CD4-positive, alpha-beta T cell treated with Interleukin-2 at 100 ng/mL for 4 hours (primary cell): ENCODE measurements at places on chromosomes 4 and X.

DNA sequence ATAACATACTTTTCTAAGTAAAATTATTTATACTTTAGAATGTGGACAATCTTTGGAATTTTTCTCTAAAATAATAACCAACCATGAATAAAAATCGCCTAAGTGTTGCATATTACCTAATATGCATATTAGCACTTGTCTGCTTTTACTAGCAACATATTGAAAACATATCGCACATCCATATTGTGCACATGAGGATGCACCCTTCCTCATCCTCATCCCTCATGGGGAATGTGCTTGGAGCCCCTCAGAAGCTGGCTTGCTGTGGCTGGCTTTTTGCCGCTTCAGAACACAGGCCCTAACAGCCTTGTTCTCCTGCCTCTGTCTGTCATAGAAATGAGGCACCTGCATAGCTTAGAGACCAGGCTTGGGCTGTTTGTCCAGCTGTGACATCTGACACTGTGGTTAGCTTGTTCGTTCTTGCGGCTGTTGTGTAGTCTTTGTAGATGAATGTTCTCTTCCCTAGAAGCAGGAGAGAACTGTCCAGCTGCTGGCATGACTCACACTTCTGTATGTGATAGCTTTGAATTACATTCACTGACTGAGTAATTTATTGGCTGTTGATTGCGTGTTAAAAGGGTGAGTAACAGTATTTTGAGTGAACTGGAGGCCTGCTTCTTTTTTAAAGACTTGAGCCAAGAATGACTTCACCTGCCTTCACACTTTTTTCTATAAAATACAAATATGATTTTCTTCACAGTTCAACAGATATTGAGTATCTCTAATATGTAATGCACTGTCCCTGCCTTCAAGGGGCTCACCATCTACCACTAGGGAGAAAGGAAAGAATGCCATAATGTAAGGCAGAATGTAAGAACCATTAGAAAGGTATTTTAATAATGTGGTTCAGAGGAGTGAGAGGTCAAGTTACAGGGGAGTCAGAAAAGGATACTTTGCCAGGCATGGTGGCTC is 81.9 kb downstream of the HMGB2 start:
- no peak for DNase-seq

GRCh38 chr4:93825551-93826216 is 2.9 kb upstream of the ATOH1 start:
- DNase-seq = no peak

GRCh38 chrX:13053171-13053570 is 8.8 kb upstream of the FAM9C start:
- DNase-seq = no peak

DNA sequence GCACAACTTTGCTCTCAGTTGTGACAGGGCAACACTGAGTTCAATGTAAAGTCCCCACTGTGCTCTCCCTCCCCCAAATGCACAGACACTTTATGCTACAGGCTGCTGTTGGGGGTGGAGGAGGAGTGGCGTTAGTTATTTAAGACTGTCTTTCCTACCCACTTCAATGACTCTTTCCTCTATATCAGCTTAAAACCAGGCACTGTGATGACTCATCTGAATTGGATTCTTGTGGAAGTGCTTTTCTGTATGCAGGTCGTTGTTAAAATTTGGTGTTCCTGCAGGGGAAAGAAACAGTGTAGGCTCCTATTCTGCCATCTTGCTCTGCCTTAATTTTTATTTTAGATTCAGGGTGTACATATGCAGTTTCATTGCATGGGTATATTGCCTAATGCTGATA is 1157.2 kb upstream of the ADGRL3 start:
- no peak for DNase-seq

GRCh38 chrX:102840871-102841705 is 96.0 kb upstream of the RAB40AL start:
- DNase-seq = no peak

- no peak for DNase-seq
Observed at GRCh38 chr4:90730752-90731151, 603.6 kb downstream of the CCSER1 start.

DNA sequence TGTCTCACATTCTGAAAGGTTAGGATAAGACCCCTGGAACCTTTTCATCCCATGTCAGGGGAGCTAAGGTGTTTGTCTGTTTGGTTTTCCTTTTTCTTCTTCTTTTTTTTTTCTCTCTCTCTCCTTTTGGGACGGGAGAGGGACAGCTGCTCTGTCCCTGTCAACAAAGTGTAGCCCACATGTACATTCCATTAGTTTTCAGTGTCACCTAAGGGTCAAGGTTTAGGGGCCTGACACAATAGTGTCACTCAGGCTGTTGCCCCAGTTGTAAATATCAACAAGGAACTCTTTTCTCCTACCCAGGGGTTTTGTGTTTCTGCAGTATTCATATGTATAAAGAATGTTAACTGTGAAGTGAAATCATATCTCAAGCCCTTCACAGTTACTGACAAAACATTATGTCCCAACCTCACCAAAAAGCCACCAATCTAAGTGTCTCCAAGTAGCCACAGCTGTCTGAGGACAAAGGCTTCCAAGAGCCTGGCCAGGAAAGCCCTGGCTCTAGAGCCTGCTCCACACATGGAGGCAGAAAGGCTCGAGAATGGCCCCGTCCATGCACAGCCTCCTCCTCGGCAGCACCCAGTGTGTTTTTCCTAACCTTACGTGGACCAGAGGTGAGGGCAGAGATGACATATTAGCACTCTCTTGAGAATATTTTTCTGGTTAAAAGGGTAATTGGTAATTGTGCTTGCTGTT is 9.4 kb downstream of the IRF2 start:
- DNase-seq = no peak

DNA sequence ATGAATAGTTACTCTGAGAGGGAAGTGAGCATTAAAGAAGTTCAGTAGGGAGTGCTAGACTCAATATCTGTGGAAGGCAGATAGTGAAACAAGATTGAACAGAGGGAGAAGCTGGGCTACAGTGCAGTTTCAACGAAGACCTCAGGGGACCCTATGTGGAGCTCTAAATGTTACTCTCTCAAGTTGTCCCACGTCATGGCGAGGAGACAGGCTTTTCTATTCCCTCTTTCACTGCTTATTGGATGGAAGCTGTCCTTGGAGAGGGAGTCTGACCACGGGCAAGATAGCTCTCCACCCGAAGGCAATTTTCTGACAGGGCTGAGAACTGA is 42.3 kb upstream of the CCSER1 start:
- DNase-seq = no peak

- DNase-seq = no peak
Observed at GRCh38 chrX:50697691-50698090, 116.3 kb downstream of the SHROOM4 start.

DNA sequence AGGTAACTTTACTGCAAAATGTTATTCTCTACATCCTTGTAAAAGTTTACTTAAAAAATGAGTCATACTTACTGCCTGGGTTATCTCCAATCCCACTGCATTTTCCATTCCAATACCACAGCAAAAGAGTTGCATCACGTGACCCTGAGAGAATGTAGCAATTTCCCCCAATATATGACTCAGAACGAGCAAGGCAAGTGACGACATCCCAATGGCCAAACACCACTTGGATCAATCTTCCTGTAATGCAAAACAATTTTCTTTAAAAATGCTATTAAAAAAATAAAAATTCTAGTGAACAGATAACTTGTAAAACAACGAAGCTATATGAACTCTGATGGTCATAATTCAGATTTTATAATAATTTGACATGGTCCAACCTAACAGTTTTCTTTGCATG is 224.3 kb downstream of the DCLK2 start:
- peak; percentile 1 for DNase-seq

DNA sequence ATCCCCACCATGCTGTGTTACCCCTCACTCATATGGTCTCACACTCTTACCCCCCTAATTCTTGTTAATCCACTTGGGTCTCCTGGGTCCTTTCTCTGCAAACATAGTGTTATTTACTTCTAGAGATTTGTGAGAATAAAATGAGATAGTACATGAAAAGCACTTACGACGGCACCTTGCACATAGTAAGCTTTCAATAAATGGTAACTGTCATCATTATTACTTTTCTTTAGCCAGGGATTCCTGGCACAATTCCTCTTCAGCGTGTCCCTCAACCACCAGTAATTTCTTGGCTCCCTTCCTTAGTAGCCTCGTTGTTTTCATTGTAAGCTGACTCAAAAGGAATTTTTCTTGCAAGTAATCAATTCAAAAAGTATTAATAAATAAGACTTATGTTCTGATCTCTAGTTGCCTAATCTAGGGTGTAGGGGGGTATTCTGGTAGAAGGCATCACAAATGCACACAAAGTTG is 30.1 kb upstream of the RBMX start:
- DNase-seq = no peak

DNA sequence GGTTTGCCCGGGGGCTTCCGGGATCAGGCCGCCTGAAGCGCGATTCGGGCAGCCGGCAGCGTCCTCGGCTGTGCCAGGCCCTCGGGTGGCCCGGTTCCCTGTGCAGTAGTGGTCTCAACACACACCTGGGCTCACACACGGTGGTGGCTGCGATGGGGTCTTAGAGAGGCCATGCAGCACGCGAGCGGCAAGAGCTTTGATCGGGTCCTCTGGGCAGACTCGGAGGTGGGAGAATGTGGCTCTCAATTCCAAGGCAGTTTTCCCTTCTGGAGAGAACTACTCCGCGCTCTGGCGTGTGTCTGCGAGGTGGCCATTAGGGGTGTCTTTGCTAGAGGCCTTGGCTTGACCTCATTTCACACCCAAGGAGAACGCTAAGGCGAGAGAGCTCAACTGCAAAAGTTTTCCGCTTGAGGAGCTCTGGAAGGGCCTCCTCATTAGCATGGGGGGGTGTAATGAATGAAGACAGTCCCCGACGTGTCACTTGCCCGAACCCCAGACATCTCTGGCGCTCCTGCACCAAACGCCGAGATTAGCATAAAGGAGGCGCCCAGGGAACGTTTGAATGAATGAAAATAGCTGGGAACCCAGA is 771 bp upstream of the RBPJ start:
- DNase-seq = peak; percentile 54

DNA sequence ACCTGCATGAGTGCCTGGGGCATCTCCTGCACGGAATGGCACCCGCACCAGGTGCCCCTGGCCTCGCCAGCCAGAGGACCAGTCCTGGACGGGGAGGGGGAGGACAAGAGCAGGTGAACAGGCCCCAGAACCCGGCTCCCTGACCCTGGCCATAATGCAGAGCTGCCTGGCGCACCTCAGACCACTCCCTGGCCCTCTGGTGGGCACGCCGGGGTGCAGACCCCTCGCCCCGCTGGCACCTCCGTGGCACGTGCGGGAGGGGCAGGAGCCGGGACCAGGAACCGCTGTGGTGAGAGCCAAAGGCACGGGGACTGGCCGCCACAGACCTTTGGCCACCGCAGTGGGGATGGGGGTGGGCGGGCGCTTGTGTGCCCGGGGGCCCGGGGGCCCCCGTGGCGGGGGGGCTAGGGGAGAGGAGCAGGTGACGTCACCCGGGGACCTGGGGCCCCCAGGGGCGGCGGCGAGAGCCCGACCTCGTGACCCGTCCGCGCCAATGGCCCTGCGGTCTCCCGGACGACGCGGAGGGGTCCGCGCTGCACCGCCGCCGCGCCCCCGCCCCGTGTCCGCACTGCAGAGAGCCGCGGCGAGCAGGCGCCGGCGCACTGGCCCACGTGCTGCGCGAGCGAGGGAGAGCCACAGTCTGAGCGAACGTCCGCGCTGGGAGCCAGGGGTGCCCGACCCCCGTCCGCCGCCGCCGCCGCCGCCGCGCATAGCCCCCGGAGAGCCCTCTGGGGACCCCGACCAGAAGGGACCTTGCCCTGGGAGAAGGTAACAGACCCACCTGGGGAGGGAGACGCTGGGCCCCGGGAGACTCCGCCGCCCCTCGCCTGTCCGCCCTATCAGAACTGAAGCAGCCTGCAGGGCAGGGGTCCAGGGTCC is at the start of gene PNMA3:
TSS of gene PNMA3 (plus strand) at position 600 of the 879 bp plus-strand sequence. CDS start 586 bp downstream, outside the sequence.
- DNase-seq = no peak

DNA sequence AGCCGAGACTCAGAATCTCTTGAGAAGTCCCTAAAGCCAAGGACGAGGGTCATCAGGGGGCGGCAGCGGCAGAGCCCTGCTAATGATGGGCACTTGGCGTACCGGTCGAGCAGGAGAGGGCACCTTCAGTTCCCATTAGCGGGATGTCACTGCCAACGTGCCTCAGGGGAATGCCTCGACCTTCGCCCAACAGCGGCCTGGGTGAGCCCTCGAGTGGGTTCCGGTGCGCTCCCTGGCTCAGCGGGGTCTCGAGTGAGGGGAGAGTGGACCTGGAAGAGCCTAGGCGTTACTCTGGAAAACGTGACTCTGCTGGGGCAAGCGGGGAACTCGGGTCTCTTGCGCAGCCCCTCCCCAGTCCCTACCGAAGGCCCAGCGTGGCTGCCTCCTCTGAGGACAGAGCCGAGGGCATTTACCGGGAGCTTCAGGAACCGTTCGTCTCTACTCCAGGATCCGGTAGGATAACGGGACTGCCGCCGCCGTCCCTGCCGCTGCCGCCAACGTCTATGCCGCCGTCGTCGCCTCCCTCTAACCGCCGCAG is 36.9 kb downstream of the PGRMC1 start:
- no peak for DNase-seq

- DNase-seq = no peak
Observed at GRCh38 chrX:153469811-153470410, 465 bp downstream of the HAUS7 start.

DNA sequence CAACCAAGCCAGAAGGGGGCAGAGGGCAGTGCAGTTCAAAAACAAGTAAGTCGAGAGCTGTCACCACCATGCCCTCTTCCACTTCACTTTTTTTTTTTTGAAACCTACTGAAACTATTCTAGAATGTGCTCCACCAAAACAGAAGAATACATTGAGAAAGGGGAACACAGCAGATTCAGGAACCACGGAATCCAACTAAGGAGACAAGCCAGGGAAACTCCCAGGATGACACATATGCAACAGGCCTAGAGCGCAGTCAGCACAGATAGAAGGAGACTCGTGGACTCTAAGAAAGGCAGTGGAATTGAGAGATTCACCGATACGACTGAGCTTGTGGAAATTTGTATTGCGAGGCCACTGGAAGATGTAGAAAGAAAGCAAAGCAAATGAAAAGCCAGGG is 66.1 kb downstream of the PHKA2 start:
- no peak for DNase-seq

GRCh38 chrX:39472161-39472560 is 625.6 kb downstream of the BCOR start:
- DNase-seq = no peak

- DNase-seq = no peak
Observed at GRCh38 chr4:23058165-23058776, 365.5 kb downstream of the GBA3 start.

DNA sequence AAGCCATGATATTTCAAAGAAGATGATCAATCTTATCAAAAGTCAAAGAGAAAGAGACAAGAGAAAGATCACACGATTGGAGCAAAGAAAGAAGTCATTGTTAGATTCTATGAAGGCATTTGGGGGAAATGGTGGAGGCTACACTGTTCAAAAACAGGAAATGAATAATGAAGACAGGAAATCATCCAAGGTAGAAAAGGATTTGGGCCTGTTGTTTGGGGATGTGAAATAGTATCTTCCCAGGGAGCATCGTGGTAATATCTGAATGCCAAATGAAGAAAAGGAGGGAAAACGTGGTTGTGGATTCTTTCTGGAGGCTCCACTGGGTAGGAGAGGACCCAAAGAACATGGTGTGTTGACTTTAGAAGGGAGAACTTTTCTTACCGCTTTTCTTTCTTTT is 482.4 kb downstream of the NLGN4X start:
- no peak for DNase-seq

GRCh38 chr4:22897520-22898108 is 204.9 kb downstream of the GBA3 start:
- peak; percentile 1 for DNase-seq

- peak; percentile 51 for DNase-seq
Observed at GRCh38 chrX:41781500-41781899, 57.5 kb downstream of the GPR82 start.
